ENCODE measurements at places on chromosomes 1 and 21.

DNA sequence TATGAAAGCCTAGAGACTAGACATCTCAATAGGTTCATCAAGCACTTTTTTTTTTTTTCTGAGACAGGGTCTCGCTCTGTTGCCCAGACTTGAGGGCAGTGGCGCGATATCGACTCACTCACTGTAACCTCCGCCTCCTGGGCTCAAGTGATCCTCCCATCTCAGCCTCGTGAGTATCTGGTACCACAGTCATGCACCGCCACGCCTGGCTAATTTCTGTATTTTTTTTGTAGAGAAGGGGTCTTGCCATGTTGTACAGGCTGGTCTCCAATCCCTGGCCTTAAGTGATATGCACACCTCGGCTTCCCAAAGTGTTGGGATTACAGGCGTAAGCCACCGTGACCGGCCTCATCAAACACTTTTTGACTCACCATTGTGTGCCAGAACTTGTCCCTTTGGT, 613 bp upstream of the GPATCH4 start:
- no peak for DNase-seq

DNA sequence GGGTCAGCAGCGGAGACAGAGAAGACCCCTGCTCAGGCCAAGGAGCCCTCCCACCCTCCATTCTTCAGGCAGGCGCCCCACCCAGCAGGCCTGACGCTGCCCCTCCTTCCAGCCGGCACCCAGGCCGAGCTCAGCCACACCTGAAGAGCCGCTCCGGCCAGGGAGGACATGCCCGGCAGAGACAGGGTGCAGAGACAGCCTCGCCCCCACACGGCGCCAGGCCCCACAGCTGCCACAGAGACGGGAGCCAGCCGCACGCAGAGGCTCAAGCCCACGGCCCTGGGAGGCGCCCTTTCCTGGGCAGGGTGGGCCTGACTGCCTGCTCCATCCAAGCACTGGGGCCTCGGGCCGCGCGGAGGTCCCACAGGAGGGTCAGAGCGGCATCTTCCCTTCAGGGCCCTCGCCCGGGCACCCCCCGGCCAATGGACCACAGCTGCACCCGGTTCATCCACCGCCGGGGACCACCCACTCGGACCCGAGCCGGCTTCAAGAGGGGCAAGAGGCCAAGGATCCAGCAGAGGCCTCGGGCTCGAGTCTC, 5.2 kb downstream of the TTLL10 start:
- DNase-seq: no peak

DNA sequence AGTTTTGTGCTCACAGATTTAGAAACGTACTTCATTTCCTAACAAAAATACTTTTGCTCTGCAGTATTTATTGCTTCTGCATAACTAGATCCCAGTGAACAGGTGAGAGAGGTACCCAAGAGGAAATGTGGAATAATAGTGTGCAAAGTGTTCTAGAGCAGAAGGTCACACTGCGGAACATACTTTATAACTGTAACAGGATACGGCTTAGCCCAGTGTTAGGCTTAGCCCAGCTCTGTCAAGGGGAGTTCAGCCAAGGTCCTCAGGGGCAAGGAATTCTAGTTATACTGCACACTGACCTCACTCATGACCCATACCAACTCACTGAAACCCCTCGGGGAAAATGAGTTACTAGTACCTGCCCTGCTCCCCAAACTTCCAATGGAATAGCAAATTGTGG, 55.3 kb downstream of the PTPN14 start:
- DNase-seq: no peak

- DNase-seq: no peak
These were observed 41.5 kb downstream of the LGR6 start for GRCh38 chr1:202235003-202235660.

GRCh38 chr1:216314379-216315095, 108.7 kb downstream of the USH2A start:
- DNase-seq: no peak
